NCI-H2029 treated with DMSO at 0.1 percent for 48 hours (cell line): ENCODE measurements at places on chromosomes 5 and 9.

- DNase-seq = no peak
Observed at GRCh38 chr5:143084407-143084806, 314.2 kb downstream of the ARHGAP26 start.

GRCh38 chr9:109270441-109270840 lies 50.4 kb downstream of the EPB41L4B start:
- DNase-seq = no peak

DNA sequence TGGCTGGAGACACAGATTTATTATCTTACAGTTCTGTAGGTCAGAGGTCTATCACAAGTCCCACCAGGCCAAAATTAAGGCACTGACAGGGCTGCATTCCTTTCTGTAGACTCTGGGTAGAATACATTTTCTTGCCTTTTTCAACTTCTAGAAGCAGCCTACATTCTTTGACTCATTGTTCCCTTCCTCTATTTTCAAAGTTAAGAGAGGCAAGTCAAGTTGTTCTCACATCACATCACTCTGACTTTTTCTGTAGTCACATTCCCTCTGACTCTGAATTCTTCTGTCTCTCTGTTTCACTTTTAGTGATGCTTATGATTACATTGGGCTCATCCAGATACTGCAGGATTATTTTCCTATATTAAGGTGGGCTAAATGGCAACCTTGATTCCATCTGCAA lies 119.0 kb downstream of the MELK start:
- DNase-seq = no peak

- DNase-seq = no peak
Observed at GRCh38 chr9:107409581-107410389, 79.8 kb downstream of the KLF4 start.

DNA sequence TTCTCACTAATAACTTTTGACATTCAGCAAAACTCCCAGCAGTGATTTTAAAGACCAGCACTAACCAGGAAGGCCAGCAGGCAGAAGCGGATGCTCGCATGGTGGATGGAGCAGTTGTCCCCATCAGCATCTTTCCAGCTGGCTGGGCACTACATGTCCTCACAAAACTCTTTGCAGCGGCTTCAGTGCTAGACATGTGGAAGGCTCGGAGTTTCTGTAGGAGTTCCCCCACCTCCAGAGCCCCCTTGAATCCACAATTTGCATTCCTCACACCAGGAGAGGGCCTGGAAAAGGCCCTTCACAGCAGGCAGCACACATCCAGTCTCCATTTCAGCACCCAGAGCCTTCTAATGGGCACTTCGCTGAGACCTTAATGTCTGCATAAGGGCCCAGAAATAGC lies 85.6 kb downstream of the APTX start:
- no peak for DNase-seq

GRCh38 chr5:178312880-178313282 lies 80.3 kb upstream of the PHYKPL start:
- DNase-seq = no peak

DNA sequence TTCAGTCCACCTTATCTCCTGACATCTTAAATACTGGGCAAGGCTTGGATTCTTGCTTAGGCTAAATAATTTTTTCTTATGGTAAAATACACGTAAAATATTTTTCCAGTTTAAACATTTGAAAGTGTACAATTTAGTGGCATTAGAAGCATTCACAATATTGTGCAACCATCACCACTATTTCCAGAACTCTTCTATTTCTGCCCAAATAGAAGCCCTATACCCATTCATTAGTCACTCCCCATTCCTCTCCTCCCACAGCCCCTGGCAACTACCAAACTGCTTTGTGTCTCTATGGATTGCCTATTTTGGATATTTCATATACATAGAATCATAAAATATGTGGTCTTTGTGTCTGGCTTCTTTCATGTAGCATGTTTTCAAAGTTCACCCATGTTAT lies 57.6 kb downstream of the IL31RA start:
- DNase-seq = no peak

GRCh38 chr5:112735702-112736101 lies 2.0 kb upstream of the APC start:
- DNase-seq = no peak
